Activated CD4-positive, alpha-beta T cell treated with anti-CD3 and anti-CD28 coated beads for 36 hours (primary cell): ENCODE measurements at places on chromosomes 2 and 18. TPM values are rescaled to one million over a fixed set of nuclear protein-coding genes. Genes with fewer than 3 reads are reported as not detected.
A peak's percentile ranks its signal among the peaks of the same experiment; 100 is the strongest.

DNA sequence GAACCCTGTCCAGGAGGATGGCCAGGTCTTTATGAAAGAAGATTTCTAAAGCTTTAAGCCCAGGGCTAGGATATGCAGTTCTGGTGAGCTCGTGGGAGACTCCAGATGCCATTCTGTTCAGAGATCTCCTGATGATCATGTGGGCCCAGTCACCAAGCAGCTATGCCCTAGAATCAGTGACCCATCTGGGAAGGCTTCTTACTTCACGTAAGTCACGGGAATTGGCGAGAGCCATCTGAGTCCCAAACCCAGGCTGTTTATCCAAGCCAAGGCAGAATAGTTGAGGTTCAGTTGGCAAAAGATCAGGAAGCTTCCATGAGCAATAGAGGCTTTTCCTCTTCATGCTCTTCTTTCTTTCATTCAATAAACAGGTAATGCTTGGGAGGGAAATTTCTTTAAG is 23.9 kb downstream of the ANTXR1 start:
- DNase-seq = no peak

The MAL gene
- total RNA-seq = 43.3 TPM

The RUFY4 gene
- total RNA-seq = 1.6 TPM

GRCh38 chr2:65432227-65433190 is at the start of gene SPRED2:
TSS of gene SPRED2 (minus strand) at chr2:65432599. CDS start at chr2:65431987, 612 bp downstream.
- peak; percentile 87 for DNase-seq

DNA sequence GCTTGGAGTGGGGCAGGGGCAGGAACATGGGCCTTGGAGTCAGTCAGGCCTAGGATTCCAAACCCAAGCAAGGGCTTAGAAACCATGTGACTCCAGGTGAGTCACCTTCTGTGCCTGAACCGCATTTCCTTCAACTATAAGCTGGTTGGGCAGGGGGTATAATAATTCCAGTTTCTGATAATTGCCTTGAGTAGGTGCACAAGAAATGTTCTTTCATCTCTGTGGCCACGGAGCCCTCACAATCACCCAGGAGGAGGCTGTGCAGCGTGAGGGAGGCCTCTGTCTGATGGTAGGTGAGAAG is 112.1 kb upstream of the HAAO start:
- no peak for DNase-seq

- DNase-seq = peak; percentile 59
Measured at GRCh38 chr18:49459404-49460171, 857 bp downstream of the DYM start.

DNA sequence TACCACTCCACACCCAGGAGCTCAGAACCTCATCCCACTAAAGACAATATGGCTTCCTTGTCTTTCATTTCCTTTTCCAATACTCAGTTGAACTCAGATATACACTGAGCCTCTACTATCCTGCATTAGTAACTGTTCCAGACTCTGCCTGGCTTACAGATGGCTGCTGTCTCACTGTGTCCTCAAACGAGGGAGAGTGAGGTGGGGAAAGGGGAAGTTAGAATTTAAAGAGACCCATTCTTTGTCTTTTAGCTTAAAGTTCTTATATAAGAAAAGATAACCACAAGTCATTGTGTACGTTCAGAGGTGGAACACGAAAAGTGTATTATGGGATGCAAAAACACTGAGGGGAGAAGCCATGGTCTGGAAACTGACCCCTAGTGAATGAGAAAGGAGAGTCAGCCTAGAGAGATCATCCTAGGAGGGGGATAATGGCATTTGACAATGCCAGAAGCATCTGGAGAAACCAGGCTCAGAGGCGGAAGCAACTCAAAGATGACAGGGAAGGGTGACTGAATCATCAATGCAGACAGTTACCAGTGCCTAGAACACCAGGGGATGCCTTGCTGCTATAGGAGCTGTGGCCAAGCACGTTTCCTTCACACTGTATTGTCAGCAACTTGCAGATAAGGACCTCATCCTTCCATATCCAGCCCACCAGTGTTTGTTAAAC is 170.7 kb downstream of the CYRIA start:
- no peak for DNase-seq

The ITGB1BP1 gene
- 89.7 TPM for total RNA-seq

DNA sequence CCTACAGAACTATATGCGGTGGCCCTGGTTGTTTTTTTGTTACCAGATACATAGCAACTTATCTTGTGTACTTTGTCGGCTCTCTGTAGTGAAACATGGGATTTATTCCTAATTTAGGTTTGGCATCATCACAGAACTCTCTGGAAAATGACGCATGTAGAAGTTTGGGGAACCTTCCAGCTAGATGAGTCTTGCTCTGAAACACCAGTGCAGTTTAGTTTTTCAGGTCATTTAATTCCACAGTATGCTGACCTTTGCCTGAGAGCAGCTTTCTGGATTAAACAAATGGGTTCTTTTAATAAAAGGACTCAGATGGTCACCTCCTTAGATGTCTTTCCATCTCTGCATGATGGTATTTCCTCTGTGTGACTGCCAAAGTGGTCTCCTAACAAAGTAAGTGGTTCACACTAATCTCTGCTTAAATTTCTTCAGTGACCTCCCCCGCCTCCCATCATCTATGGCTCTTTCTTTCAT is 39.9 kb downstream of the MYO3B start:
- no peak for DNase-seq

The SFT2D3 gene
- total RNA-seq = 2.8 TPM

GRCh38 chr2:105007367-105007766 is 30.5 kb upstream of the MRPS9 start:
- no peak for DNase-seq

DNA sequence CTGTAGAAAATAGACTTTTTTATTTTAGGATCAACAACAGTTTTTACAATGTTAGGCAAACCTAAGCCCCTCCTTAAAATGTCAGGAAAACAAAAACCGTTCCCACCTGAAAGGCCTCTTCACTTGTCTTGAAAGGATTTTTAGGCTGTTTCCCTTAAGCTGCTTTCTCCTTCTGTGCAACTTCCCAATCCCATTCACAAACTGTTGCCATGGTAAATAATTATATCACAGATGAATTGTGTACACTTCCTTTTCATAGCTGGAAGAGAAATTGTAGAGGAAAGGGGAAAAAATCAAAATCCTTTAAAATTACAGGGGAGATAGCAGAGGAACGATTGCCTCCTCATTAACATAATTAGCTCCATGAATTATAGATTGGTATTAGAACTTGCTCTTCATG is 1488.0 kb upstream of the CELF4 start:
- no peak for DNase-seq

GRCh38 chr2:111068435-111069058 is 52.2 kb upstream of the BCL2L11 start:
- no peak for DNase-seq

DNA sequence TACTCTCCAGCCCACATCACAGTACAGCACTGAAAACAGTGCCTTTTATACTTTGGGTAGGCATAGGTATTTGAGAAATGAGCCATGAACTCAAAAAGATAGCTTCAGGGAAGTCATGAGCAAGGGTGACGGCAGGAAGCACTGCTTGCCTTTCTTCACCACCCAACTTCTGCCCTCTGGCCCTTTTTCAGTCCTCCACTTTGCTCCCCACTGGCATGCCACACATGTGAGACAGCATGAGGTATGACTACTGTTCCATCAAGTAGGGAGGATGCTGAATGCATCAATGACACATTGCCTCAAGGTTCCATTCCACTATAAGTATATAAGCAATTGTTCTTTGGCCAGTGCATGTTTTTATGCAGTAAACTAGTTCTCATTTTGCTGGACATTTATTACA is 373.0 kb downstream of the NRXN1 start:
- DNase-seq = no peak

The GPD2 gene
- total RNA-seq = 32.6 TPM

- DNase-seq = no peak
Measured at GRCh38 chr2:150885236-150885635, 376.4 kb downstream of the RBM43 start.

The FASTKD1 gene
- total RNA-seq = 29.8 TPM

DNA sequence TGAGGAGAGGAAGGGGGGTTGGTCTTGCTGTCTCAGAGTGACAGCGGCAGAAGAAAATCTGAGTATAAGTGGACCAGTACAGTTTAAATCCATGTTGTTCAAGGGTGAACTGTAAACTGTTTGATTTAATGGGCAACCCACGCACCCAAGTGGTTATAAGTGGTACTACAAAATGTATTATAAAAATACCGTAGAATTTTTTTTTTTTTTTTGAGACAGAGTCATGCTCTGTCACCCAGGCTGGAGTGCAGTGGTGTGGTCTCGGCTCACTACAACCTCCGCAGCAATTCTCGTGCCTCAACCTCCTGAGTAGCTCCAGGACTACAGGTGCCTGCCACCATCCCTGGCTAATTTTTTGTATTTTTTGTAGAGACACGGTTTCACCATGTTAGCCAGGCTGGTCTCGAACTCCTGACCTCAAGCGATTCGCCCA is 2.1 kb upstream of the CHCHD5 start:
- DNase-seq = peak; percentile 56

- DNase-seq = no peak
Measured at GRCh38 chr18:4352746-4353551, 102.2 kb downstream of the DLGAP1 start.

The EFHD1 gene
- total RNA-seq = not detected

DNA sequence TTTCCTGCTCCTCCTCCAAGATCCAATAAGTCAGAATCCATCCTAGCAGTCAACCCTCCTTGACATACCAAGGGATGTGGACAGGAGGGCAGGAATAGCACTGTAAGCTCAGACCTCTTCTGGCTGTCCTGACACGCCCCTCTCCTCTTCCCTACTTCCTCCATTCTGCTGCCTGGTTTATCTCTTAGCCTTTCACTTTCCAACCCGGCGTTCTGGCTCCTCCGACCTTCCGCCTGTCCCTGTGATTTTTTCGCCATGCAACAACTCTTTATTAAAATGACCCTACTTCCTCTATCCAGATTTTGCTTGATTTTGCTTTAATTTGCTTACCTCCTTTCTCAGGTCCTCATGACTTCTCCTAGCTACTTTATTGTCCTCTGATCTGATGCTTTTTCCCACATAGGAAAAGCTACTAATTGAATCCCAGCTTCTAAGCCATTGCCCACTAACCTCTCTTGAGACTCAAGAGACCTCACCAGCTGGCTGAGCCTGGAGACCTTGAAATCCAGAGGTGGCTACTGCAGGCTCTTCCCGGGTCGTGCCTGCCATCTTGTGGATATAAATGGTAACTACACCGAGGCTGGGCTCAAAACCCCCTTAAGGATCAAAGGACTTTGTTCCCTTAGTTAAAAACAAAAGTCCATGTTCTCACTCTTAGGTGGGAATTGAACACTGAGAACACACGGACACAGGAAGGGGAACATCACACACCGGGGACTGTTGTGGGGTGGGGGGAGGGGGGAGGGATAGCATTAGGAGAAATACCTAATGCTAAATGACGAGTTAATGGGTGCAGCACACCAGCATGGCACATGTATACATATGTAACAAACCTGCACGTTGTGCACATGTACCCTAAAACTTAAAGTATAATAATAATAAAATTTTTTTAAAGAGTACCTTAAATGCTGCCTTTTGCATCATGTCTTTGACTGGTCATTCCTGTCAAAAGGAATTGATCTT is 139.4 kb downstream of the AKAIN1 start:
- peak; percentile 74 for DNase-seq

DNA sequence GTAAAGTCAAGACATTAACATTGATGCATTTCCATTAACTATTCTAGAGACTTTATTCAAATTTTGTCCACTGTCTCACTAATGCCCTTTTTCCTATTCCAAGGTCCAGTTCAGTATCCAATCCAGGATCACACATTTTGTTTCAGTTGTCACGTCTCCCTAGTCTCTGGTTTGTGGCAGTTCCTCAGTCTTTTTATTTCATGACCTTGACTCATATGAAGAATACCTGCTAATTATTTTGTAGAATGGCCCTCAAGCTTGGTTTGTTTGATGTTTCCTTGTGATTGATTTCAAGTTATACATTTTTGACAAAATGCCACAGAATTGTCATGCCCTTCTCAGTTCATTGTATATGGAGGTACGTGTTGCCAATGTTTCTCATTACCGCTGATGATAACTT is 145.2 kb downstream of the FHOD3 start:
- DNase-seq = no peak

DNA sequence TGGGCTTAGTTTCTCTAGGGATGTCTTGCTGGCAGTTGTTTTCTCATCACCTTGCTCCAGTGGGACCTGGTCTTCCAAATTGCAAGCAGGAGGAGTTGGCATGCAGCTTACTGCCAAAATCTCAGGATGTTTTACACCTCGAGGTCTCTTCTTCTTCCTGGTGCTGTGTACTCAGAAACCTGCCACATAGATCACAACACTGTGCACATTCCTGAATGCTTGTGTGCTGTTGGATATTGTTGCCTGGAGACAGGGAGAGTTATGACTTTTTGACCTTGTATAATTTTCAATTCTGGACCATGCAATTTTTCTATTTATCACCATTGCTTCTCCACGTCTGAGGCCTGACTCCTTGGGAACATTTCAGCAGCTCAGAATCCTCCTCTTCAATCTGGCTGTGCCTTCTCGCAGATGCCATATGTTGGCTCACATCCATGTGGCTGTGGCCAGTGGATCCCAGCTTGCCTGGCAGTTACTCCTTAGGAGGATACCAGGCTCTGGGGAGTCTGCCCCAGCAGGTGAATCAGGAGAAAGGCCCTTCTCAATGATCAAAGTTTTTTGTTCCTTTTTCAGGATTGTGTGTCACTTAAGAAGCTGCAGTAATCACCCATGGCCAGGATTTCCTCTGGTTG is 489.3 kb downstream of the TSN start:
- no peak for DNase-seq

The STON1 gene
- 0.97 TPM for total RNA-seq

GRCh38 chr2:54074606-54075341 is 40.6 kb upstream of the ACYP2 start:
- DNase-seq = no peak
